GM12891 (cell line): ENCODE measurements at places on chromosomes 2 and 18.

DNA sequence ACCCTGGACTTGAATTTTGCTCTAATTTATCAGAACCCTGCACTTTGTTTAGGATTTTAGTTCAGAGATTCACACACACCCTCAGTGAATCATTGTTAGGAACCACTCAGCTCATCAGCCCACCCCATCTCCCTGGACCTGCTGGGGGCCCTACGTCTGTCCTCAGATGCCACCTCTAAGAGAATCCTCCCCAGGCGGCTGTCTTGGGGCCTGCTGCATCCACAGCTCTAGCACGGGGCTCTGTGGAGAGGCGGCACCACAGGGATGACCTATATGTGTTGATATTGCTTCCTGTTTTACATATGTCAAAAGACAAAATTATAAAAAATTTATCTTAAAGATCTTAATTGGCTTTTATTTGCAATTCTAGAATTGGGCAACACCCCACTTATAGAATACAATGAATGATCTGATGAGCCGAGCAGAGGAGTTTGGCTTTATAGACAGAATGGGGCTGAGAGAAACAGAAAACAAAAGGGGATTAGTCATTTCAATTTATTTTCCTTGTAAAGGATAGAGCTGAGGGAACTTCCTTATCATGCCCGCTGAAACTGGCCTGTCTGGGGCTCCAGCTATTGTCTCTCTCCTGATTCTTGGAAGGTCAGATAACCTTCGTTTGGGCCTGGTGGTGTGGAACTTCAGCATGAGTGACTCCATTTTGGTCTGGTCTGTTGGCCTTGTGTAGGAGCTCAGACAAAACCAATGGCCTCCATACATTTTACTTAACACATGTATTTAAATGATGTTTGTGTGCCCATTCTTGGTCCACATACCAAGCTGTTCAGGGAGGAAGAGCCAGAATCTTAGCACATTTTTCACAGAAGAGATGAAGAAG is 1.4 kb downstream of the MYO7B start:
- no peak for DNase-seq

DNA sequence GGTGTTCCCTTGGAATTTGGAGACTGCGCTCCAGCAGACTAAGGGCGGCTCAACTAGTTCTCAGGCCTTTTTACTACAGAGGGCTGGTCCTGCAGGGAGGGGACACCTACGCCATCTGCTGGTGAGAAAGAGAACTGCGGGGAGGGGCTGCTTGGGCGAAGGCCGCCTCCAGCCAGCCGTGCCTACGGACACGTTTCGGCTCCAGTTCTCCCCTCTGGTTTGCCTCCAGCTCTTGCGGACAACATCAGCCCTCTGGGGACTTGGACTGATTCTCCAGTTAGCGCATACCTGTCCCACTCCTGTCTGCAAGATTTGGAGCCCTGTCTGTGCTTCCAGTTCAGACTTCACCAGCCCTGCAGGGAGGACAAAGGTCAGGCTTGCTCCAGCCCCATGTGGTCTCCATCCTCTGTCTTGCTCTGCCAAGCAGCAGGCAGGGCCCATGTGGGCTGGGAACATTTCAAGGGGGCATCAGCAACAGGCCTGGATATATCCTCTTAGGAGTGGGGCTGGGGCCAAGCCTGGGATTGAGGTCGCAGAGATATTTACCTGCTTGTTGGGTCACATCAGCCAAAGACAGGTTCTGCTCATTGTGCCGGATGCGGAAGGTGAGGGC is 10.3 kb downstream of the PTPRN start:
- DNase-seq, result peak; percentile 90

DNA sequence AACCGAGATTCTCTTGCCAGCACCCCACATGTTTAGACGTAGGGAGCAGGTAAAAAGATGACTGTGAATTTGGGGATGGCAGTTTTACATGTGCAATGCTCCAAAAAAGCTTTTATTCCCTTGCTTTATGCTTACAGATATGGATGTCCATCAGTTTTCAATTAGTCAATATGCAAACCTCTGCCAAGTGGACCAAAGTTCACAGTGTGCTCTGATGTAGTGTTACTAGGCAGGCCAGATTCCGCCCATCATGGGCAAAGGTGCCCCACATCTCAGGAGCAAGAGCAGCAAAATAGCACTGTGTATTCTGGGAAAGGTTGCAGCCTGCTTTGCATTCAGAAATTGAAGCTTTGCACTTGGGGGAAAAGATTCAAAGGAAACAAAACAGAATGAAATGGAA is 329.7 kb upstream of the ZEB2 start:
- no peak for DNase-seq

DNA sequence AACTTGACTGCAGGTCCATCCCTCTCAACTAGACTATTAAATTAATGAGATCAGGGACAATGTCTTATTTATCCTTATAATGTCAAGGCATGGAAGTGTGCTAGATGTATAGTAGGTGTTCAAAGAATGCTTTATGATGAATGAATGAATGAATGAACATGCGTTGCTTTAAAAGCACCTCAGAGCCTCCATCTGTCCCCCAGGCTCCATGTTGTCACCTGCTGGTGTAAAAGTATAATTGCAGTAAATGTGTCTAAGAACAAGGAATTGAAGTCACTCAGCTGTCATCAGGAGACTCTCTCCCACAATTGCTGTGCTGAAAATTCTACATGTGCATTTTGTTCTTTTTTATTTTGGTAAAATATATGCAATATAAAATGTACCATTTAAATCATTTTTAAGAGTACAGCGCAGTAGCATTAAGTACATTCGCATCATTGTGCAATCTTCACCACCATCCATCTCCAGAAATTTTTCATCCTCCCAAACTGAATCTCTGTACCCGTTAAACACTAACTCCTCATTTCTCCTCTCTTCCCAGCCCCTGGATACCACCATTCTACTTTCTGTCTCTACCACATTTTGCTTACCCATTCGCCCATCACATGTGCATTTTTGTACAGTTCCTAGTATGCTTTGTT is 52.6 kb downstream of the GNAL start:
- no peak for DNase-seq

DNA sequence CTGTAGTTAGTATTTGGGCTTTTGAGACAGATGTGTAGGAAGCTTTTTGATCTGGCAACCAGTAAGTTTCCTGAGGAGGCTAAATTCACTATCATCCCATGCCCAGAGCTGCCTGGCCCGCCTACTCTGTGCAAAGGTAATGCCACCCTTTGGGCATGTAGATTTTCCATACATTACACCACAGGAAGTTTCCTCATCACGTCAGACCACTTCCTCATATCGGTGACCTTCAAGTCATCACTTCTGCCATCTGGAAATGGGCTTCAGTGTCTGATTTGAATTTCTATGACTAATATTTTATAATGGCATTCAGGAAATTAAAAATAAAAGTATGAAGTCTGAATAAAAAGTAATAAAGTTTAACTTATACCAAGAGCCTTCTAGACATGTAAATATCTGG is 825.4 kb downstream of the DCDC2C start:
- DNase-seq, result no peak

DNA sequence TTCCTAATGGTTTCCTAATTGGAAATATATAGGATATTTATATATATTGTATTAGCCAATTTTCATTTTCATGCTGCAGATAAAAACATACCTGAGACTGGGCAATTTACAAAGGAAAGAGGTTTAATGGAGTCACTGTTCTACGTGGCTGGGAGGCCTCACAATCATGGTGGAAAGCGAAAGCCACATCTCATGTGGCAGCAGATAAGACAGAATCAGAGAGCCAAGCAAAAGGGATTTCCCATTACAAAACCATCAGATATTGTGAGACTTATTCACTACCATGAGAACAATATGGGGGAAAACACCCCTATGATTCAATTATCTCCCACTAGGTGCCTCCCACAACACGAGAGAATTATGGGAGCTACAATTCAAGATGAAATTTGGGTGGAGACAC is 242.5 kb upstream of the NETO1 start:
- no peak for DNase-seq

GRCh38 chr2:105379741-105380186 is 19.1 kb downstream of the FHL2 start:
- no peak for DNase-seq

DNA sequence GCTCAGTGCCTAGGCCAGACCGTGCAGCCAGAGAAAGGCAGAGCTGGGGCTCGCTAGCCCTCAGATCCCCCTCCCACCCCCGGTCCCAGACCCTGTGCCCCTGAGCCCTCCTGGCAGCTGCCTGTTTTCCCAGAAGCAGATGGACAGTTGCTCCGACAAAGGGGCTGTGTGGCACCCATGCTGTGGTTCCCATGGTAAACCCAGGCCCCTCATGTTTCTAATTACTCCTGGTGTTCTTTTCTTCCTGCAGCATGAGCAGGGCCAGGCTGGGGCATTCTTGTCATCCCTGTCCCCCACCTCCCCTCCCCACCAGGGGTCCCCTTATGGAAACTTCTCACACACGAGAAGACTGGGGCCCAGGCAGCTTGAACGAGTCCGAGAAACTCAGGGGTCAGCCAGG is 269.6 kb downstream of the HAUS1 start:
- DNase-seq, result no peak

- DNase-seq, result no peak
These were observed 217.7 kb downstream of the LRRTM1 start for GRCh38 chr2:80086831-80087230.

GRCh38 chr2:211903961-211904360 is 634.6 kb downstream of the ERBB4 start:
- DNase-seq, result no peak

DNA sequence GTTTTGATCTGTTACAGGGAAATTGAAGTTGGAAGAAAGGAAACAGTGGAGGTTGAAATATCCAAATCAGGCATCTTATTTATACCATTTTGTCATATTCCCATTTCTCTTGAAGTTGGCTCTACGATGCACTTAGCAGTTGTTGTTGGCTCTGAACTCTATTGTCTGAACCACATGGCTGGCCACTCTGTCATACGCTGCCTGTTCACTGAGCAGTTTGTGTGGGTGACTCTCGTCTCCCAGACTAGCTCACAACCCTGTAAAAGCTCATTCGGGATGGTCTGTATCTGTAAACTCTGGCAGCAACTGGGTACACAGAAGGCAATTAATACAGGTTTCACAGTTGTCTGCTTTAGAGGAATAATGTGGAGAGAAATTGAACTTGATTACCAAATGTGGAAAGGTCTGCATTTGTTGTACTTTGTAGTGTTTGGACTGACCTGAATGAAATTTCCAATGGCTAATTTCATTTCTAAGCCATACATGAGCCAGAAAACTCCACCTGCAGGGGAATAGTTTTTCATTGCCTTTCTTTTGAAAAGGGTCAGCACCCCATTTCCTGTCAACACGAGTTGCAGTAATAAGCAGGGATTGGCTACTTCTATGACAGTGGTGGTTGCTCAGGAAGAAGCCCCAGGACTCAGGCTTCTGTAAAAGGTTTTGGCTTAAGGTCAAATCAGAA is 378.2 kb downstream of the OSR1 start:
- no peak for DNase-seq

- no peak for DNase-seq
These were observed 367.8 kb upstream of the HS6ST1 start for GRCh38 chr2:128686497-128686859.

DNA sequence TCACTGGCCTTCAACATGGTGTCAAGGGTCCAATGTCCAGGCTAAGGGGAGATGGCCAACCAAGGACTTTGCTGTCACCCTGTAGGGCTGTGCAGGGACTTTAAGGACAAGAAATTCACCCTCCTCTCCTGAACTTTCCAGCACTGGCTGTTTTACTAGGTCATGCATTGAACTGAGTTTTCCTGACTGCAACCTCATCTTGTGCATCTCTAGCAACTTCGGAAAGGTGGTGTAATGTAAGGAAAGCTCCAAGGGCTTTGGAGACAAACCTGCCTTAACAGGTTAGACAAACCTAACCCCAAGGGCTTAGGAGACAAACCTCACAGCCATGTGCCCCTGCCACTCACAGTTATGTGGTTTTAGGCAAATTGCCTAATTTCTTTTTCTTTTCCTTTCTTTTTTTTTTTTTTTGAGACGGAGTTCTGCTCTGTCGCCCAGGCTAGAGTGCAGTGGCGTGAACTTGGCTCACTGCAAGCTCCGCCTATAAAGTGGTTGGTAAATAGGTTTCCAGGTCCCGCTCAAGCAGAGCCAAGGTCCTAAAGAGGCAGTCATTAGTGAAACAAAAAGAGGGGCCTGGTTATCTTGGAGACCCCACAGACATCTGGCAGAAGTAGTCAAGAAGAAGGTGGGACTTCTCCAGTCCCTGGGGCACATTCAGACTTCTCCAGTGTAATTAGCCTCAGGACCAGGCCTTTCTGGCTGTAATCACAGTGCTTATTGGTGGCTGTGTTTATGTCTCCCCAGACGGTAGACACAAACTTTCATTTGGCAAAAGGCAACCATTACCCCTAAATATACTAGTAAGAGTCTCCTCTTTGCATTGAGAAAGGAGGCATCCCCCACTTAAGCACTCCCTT is 37.6 kb upstream of the PMAIP1 start:
- no peak for DNase-seq

- no peak for DNase-seq
These were observed 115.2 kb downstream of the MMADHC start for GRCh38 chr2:149472413-149472812.

- no peak for DNase-seq
These were observed 48.2 kb upstream of the SLC14A2 start for GRCh38 chr18:45567123-45567522.

DNA sequence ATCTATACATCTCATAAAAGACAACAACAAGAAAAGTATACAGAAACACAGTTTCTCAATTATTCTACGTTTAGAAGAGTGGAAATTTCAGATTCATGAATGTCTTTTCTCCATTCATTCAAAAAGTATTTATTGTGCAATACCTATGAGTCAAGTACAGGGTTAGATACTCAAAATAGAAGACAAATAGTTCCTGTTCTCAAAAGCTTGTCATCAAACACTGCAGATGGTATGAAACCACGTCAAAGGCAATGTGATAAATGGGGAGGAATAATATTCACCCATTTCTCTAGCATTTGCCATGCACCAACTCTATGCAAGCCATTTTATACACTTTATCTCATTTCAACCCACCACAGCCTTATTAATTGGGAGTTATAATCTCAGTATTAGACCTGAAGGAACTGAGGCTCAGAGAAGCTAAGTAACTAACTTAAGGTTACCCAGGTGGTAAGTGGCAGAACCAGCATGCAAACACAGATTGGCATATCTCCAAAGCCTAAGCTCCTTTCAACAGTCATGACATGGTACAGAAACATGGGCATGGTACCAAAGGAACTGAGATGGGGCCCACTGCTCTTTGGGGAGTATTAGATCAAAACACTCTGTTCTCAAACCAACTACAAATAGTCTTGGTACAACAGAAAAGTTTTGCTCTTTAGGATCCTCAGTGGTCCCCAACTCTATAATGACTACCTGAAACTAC is 67.2 kb upstream of the NPAS2 start:
- DNase-seq, result no peak

- DNase-seq, result no peak
These were observed 115.6 kb upstream of the REG3A start for GRCh38 chr2:79275197-79275596.

GRCh38 chr2:171711351-171711750 is 24.1 kb downstream of the DYNC1I2 start:
- DNase-seq, result no peak

- no peak for DNase-seq
These were observed 21.1 kb downstream of the GPR45 start for GRCh38 chr2:105262651-105263091.

GRCh38 chr2:63853527-63854310 is 12.0 kb downstream of the UGP2 start:
- no peak for DNase-seq
